Stimulated activated CD8-positive, alpha-beta memory T cell treated with anti-CD3 and anti-CD28 coated beads, Interleukin-12 subunit alpha, Interleukin-12 subunit beta, amount 100 ng/mL, for 4 hours (primary cell): ENCODE measurements at places on chromosomes 3 and 15.
A peak's percentile ranks its signal among the peaks of the same experiment; 100 is the strongest.

DNA sequence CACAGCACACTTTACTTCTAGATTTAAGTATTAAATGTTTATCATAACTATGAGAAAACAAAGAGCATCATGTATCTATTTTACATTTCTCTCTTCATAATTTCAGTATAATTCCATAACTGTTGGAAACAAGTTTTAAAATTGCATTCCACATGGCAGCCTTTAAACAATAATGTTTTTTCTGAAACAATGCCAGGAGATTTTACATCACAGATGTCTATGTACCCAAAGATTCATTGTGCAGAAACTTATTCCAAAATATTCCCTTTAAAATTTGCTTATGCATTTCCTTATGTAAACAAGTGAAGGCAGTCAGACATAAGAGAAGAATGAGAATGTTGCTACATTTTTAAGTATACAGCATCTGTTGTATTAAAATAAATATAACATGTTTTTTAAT is 324.9 kb upstream of the COL8A1 start:
- DNase-seq, result no peak

DNA sequence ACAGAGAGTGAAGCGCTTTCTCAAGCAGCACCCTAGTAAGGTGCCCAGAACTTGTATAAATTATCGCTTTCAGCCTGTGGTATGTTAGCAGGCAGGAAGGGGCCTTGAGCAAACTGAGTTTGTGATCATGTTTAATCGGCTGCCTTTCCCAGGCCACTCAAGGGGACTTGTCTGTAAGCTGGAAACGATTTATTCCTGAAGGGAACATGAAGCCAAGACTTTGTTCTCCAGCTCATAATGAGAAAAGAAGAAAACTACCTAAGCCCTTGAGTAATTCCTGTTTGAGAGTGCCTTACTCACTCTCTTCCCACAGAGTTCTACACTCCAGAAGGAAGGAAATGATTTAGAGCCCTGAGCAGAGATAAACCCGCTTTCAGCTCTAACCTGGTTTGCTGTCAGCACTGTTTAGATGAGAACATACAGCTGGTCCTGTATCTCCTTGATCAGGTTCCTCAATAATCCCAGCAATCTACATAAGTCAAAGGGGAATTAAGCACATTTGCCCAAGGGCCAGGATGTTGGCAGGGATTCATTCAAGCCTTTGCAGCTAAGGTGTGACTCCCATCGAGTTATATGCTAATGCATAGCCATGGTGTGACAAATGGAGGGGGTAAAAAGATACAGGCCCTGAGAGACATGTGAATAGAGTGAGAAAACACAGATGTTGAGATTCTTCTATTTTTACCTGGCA is 187.7 kb upstream of the SLC24A5 start:
- DNase-seq, result no peak

DNA sequence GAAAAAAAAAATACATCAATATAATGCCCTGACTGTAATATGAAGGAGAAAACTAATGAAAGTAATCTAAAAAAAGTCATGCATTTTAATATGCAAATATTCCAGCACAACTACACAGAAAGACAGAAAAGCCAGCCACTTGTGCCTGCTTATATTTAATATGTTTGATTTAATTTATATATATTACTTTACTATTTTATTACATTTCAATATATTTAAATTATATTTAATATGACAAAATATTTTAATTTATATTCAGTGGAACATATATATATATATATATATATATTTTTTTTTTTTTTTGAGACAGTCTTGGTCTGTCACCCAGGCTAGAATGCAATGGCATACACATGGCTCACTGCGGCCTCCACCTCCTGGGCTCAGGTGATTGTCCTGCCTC is 14.1 kb upstream of the SAMD7 start:
- no peak for DNase-seq

DNA sequence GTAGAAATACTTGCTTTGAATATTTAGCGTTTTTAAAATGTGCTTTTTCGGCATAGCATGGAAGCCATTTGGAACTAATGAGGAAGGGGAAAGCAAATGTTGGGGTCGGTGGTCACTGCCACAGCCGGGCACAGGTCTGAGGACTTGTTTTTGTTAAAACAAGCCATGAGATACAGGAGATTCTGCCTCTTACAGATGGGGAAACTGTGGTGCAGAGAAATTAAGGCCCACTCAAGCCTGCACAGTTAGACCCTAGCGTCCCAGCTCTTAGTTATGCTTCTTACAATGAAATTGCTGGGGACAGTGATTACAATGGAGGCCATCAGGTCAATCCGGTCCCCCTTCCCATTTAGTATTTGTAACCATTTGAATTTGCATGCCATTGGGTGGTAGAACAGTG is 2.5 kb upstream of the GPR171 start:
- no peak for DNase-seq

- DNase-seq, result no peak
These were observed 412.7 kb downstream of the CNTN4 start for GRCh38 chr3:2511356-2511755.

GRCh38 chr15:69590201-69590710 is 137.6 kb downstream of the RPLP1 start:
- DNase-seq, result no peak

- no peak for DNase-seq
These were observed 61.8 kb downstream of the NPTN start for GRCh38 chr15:73571346-73571745.

- DNase-seq, result peak; percentile 55
These were observed 788 bp upstream of the WDR73 start for GRCh38 chr15:84654689-84655453.

DNA sequence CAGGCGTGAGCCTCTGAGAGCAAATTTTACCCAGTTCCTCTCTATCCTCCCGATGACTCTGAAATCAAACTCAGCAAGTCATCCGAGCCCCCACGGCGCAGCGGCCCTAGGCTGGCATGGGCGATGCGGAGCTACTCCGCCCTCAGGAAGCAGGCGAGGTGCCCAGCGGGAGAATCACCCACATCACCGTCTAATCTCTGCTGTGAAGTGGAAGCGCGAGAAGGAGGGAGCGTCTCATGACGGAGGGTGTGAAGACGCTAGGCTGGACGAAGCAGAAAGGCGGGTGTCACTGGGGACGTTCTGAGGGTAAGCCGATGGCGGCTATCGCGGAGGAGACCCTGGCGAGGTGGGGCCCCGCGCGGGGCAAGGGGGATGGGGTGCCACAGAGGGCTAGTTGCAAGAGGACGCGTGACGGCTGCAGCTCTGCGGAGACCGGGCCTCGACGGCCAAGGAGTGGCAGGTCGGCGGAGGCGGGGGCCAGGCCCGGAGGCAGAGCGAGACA is 9.1 kb upstream of the GNAI2 start:
- DNase-seq, result no peak

- no peak for DNase-seq
These were observed 62.7 kb downstream of the TASOR start for GRCh38 chr3:56620371-56620770.

DNA sequence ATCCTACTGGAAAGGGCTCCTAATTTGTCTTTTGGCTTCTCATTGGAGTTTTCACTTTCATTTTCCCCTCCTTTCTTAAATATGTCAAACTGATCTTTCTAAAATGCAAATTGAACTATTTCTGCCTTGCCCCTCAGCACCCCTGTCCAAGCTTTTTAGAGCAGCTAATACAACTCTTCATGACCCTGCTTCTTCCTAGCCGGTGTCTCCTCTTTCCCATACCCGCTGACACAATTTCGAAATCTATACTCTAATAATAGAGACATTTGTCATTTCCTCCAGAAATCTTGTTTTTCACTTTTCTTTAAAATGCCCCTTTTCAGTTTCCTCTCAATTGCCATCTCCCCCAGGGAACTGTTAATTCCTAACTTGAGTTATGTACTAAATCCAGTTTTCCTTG is 2.9 kb upstream of the EPHA3 start:
- DNase-seq, result no peak

- no peak for DNase-seq
These were observed 20.3 kb downstream of the UBP1 start for GRCh38 chr3:33419948-33420347.

DNA sequence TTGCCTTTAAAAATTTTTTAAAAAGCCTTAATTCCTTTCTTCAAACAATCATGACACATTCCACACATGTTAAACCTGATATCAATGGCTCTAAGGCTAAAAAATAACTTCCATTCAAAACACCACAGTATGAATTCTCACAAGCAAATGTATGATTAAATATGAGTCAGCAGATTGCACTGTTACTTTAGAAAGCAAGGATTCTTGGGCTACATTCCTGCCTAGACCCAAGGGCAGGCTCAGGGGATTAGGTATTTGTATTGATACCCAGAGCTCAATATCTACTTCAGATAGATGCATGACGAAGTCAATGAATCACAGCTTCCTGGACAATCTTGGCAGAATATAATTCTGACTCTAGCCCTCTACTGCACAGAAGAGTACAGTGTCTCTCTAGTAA is 65.7 kb downstream of the RARB start:
- no peak for DNase-seq

DNA sequence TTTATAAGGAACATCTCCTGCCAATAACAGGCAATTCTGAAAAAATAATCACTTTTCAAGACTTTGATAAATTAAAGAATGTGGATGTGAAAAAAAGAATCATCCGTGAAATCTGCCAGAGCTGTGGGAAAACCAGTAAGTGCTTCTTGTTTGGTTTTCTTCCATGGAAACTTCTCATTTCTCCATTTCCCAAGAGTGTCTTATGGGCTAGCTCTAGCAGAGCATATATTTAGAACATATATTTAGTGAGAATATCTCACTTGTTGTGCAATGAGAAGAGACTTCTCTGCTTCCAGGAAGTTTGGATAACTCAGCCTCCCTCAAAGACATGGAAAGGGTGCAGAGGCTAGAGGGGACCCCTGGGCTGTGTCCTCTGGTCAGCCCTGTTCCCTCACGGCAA is 49.9 kb downstream of the COL6A5 start:
- DNase-seq, result no peak

GRCh38 chr3:130692455-130692854 is 54.2 kb downstream of the PIK3R4 start:
- DNase-seq, result no peak

- DNase-seq, result no peak
These were observed 75.4 kb upstream of the ABHD17C start for GRCh38 chr15:80619680-80620079.

DNA sequence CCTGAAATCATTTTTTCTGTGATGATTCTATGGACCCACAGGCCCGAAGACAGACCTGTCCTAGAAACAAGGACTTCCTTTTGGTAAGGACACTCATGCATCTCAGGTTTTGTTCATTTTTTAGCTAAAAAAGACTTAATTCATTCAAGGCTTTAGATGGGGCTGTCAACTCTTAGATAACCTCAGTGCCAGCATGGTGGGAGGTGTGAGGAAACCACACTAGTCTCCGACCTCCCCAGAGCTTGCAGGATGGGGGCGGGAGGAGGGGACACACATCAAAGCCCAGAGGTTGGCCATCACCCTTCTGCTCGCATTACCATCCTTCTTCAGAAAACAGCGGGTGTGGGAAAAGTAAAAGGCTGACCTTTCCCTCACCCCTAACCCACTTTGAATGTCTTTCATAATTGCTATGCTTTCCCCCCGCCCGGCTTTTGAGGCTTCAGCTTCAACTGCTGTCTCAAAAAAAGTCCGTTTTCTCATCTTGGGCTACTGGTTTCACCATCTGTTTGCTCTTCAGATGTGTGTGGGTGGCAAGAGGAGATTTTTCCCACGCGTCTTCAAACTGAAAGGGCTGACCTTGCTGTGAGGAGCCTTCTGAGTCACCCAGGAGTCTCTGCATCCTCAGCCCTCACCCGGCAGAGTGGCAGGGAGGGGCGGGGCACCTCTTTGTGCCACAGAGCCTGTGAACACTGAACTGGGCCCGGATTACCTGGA is 27.6 kb upstream of the CXCR6 start:
- peak; percentile 67 for DNase-seq

DNA sequence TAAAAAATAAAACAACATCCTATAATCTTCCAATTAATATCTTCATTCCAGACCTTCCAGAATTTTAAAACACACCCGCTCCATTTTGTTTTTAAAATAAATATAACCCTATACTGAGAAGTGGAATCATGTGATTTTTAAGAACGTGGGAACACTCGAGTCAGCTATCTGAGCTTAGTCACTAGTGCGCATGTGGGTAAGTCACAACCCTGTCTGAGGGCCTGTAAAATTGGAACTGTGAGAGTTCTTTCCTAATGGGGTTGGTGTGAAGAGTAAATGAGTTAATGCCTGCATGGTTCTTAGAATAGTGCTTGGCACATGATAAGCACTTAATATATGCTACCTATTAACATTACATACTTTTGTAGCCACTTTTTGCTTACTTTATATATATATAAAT is 19.9 kb upstream of the POLR2M start:
- DNase-seq, result no peak

GRCh38 chr3:148940983-148941382 is 50.4 kb upstream of the GYG1 start:
- no peak for DNase-seq

DNA sequence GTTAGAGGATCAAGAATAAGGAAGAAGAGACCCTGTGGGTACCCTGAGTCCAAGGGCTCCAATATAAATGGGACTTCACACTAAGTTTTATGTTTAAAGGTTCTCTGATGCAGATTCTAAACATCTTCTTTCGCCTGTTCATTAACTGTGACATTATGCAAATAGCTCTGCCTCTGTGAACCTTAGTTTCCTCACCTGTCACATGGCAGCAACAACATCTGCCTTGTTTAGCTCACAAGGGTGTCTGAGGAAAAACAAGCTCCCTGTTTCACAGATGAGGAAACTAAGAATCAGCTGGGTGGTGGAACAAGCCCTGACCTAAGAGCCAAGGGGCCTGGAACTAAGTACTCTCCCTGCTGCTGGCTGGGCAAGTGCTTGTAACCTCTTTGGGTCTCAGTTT is 40.8 kb downstream of the GOLGA6L1 start:
- no peak for DNase-seq

- DNase-seq, result no peak
These were observed 45.7 kb downstream of the EXOG start for GRCh38 chr3:38541806-38542205.

GRCh38 chr15:51904421-51904820 is 67.2 kb downstream of the LEO1 start:
- DNase-seq, result no peak

- DNase-seq, result no peak
These were observed 246.6 kb downstream of the CBLB start for GRCh38 chr3:105622169-105622568.

- no peak for DNase-seq
These were observed 19.0 kb downstream of the SPATA12 start for GRCh38 chr3:57079474-57079831.
